NCI-H2171 (cell line): ENCODE measurements at places on chromosomes 11 and 22.

DNA sequence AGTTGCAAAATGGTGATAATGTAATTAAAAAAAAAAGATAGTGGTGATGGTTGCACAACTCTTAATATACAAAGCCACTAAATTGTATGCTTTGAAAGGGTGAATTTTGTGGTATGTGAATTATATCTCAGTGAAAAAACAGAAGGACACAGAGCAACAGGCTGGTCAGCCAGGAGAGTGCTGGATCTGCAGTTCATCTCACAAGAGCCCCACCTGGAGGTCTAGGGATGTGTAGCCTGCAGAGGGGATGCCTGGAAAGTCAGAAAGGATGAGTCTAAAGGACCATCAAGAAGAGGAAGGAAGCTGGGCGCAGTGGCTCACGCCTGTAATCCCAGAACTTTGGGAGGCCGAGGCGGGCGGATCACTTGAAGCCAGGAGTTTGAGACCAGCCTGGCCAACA is 9.0 kb downstream of the POLR3H start:
- no peak for DNase-seq

DNA sequence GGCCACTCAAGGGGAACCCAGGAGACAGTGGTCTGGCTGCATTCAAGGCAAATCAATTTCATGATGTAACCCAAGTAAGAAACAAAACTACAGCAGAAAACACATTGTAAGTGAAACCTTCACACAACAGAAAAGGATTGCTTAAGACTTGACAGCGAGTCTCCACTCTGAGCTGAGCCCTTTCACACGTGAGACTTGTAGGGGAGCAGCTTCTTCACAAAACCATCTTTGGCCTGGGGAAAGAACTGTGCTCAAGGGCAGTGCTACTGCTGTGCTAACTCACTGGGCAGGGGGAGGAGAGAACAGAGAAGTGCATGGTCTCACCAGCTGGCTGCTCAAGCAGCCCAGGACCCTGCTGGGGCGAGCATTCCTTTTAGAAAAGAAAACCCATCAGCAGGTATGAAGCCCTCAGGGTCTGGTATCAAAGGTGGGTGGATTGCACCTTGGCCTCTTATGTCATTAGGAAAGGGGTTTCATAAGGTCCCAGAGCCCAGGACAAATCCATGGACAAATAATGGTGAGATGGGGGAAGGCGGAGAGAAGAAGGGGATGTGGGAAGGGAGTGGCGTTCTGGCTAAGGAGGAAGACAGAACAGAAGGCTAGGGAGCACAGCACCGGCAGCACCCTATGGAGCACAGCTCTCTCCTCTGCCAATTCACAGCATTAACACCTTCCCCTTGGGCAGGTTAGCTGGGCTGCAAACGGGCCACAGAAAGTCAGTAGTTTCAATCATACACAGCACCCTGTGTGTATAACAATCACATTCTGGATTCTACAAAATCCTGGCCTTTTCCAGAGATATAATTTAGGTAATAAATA is 20.6 kb upstream of the RAPSN start:
- DNase-seq = no peak

DNA sequence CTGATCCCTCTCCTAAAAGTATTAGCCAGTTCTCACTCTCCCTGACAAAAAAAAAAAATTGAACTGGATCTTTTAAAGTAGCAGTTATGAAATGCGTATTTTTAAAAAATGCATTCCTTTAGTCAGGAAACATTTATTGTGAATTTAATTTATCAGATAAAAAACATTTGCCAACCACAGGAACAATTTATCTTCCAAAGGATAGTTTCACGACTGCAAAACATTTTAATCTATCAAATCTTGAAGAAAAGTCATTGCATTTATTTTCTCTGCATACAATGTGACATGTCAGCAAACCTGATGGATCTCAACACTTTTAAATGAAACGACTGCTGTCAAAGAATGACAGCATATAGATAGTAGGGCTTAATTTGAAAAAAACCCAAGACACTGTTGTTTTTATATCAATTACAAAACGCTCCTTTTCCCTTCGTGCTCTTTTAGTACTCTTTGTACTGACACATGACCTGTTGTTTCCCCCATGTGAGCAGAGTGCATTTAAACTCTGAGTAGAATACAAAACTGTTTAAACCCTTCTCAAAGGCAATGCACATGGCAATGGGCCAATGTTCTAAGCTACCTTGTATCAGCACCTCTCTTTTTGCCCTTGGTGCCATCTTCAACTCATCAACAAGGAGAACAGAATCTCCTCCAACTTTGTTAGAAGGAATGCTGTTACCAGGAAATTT is 107.0 kb downstream of the ATG16L2 start:
- DNase-seq = no peak

DNA sequence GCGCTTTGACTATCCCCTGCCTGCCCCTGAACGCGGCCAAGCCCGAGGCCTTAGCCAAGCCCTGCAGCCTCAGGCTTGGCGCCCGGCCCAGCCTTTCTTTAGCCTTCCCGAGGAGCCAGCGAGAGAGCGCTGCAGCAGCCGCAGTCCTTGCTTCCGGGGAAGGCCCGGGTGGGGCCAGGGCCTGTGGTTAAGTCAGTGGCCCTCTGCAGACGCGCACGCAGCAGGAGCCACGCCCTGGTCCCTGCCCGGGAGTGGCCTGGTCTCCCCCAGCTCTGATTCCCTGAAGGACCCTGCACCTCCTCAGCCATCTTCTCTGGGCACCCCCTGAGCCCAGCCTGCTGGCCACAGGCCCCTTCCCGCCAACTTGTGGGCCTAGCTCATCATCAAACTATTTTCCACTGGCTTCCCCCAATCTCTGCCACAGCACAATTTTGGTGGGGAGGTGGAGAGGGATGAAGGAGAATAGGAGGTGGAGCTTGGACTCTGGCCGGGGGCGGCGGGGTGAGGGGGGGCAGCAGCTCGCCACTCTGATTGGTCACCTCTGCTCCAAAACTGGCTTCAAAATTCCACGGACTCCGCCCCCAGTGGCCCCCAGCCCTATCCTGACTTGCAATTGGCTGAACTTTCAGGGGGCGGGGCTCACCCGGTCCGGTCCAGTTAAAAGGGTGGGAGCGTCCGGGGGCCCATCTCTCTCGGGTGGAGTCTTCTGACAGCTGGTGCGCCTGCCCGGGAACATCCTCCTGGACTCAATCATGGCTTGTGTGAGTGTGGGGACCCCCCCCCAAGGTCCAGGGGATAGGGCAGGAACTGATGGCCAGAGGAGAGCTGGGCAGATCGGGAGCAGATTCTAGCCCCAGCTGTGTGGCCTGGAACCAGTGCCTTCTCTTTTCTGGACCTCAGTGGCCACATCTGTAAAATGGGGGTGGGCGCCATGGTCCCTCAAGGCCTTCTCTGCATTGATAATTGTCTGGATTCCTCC is at the start of gene LGALS1:
TSS of gene LGALS1 (plus strand) at position 686 of the 979 bp plus-strand sequence. CDS start at position 753, 67 bp downstream.
- DNase-seq = no peak

GRCh38 chr22:44547371-44547770 is 49.3 kb upstream of the RTL6 start:
- DNase-seq = no peak

GRCh38 chr11:134032501-134033091 is 36.3 kb upstream of the JAM3 start:
- DNase-seq = peak; percentile 75

- no peak for DNase-seq
Measured at GRCh38 chr11:120625565-120625964, 114.0 kb downstream of the GRIK4 start.

DNA sequence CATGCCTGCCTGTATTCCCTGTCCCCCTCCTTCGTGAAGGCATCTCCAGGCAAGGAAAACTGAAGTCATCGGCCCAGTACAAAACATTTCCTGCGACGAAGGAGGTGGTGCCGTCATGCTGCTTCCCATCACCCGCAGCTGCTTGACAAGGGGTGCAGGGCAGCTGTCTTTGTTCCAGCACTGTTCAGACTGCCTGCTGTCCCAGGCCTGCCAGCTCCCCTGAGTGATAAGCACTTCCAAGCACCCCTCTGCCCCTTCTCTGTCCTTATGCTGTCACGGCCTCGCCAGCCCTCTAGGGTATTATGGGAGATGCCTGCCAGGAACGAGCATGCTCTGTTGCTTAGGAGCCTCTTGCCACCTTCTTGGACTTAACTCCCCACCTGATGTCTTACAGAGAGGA is 37.1 kb upstream of the BSX start:
- no peak for DNase-seq

- no peak for DNase-seq
Measured at GRCh38 chr11:30364837-30365482, 42.1 kb downstream of the ARL14EP start.

DNA sequence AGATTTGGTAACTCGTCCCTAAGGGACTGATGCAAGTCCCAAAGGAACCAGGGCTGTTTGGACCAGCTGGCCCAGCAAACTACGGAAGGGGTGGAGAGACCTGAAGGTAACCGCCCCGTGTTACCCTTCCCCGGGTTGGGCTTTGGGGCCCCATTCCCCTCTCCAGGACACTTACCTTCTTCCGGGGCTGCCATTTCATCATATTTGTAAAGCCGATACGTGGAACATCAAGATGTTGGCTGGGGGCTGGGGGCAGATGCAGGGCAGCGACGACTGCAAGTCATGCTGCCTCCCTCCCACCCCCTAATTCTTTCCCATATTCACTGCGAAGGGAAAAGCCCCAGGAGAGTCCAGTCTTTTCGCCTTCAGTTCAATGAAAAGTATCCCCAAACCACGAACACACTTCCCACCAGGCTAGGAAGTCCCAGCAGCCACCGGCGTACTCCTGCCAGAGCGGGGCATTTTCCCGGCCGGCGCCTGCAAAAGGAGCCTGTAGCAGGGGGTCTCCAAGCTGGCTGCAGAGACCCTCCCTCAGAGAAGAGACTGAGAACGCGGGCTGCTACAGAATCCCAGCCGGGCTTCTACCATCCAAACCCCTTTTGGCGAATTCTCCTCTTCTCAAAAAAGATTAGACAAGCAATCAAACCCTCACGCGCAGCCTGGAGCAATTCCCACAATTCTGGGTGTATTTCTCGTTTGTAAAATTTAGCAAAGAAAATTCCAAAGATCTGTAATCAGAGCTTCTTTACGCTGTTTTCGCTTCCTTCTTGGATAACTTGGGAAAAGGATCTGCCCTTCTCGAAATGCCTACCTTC is 236.7 kb downstream of the TTC28 start:
- no peak for DNase-seq

GRCh38 chr11:34499719-34500500 is 13.7 kb downstream of the ELF5 start:
- no peak for DNase-seq

DNA sequence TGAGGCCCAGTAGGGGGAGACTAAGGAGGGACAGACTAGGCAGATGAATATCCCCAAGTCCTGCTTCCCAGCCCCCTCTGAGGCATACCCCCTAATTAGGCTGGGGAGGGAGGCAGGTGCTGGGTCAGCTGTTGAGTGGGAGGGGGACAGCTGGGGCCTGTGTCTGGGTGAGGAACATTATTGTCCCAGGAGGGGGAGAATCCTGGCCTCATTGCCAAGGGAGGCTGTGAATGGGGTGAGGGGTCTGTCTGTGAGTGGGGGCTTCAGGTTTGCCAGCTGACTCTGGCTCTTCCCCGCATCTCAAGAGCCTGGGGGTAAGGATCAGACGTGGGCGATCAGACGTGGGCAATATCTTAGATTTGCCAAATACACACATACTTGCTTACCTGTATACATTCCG is 2.1 kb downstream of the INPPL1 start:
- no peak for DNase-seq

GRCh38 chr11:5922749-5923426 is 19.2 kb upstream of the OR56A3 start:
- no peak for DNase-seq

GRCh38 chr22:33232071-33232470 is 173.9 kb upstream of the SYN3 start:
- DNase-seq = no peak

DNA sequence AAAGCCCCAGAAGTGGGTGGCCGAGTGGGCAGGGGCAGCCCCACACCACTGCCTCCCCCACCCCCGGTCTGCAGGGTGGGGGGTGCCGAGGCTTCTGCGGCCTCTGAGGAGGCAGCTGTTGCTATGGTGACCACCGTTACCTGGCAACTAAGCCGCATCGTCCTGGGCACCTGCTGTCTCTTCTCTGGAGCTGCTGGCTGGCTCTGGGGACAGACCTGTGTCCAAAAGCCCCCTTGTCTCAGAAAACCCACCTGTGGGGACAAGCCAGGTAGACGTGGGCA is 79.9 kb upstream of the PRR5 start:
- DNase-seq = peak; percentile 57

- no peak for DNase-seq
Measured at GRCh38 chr11:21866781-21867180, 326.1 kb upstream of the ANO5 start.

- DNase-seq = no peak
Measured at GRCh38 chr11:83007909-83008580, 63.7 kb downstream of the RAB30 start.

GRCh38 chr11:68206211-68206610 is 6.9 kb downstream of the KMT5B start:
- DNase-seq = peak; percentile 44

DNA sequence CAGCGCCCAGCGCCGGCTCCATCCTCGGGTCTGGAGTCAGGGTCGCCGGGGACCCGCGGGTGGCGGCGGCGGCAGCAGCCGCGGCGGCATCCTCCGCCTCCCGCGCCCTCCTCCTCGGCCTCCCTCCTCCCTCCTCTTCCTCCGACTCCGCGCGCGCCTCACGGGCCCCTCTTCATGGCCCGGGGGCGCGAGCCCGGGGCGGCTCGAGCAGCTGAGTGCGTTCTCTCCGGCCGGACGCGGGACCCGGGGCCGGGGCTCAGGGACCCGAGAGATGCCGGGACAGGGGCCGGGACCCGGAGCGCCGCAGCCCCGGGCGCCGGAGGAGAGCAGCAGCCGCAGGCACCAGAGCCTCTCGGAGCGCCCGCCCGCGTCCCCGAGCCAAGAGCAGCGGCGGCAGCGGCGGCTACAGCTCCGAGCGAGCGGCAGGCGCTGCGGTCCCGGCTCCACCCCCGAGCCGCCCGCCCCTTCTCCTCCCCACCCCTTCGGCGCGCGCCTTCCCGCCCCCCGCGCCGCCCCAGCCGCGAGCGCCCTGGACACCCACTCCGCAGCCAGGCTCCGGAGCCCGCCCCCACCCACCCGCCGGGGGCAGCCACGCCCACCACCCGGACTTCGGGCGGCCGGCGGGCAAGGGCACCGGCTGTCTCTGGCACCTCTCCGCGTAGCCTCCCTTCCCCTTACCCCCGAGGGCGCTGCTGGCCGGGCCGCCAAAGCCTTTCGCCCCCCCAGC is at the start of gene CHST1:
TSS of gene CHST1 (minus strand) at position 417 of the 727 bp plus-strand sequence. CDS start 14,699 bp downstream, outside the sequence.
- DNase-seq = no peak

DNA sequence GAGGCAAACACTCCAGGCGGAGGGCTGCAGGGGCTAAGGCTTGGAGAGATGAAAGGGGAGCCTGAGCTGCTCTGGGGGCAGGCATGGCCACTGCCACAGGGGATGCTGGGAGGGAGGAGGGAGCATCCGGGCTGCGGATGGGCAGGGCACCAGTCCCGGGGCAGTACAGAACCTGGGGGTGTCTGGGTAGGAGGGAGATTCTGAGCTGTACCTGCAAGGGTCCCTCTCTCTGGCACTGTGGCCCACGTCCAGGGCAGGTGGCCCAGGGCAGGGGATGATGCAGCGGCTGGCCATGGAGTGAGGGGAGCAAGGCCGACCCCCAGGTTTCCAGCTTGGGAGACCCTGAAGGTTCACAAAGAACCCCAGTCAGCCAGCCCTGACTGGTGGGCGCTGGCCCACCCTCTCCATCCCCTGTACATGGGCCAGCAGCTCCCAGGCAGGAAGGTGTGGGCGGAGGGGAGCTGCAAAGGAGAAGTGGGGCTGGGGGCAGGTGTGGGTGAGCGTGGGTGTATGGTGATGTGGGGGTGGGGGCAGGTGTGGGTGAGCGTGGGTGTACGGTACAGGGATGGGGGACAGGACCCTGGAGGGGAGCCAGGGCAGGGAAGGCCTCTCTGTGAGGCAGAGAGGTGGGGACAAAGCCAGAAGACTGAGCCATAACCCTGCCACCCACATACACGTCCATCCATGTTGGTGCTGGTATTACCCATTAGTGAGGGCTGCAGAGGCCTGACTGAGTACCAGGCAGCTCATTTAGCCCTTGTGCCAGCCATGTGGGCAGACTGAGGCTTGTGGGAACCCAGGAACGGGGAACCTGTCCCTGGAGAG is 2.2 kb upstream of the TNFRSF13C start:
- DNase-seq = no peak
